ENCODE measurements at places on chromosomes 11 and 22.

DNA sequence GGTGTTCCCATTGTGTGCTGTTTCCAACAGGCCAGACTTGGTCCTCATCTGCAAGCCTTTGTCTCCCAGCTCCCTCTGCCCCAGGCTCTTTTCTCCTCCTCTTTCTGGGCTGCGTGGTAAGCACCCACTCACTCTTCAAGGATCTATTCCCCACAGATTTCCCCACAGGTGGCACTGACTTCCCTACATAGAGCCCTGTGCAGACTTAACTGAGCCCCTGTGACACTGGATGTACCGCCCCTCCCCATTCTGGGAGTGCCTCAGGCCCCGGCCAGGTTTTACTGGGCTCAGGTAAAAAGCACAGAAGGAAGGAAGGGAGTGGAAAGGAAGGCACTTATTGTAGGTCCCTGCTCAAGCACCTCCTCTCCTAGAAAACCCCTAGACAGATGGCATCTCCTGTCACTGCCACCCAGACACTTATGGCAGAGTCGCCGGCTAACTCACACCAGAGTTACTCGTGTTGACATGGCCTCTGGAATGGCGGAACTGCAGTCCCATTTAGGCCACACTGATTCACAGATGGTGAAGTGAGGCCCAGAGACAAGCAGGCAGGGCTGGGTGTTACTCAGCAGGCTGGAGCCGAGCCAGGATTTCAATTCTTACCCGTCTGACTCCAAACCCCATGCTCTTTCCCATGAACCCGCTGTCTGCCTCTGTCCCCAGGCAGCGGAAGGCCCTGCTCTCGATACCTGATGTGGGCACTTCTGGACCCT is 47.2 kb downstream of the LRRC32 start:
- DNase-seq: no peak

DNA sequence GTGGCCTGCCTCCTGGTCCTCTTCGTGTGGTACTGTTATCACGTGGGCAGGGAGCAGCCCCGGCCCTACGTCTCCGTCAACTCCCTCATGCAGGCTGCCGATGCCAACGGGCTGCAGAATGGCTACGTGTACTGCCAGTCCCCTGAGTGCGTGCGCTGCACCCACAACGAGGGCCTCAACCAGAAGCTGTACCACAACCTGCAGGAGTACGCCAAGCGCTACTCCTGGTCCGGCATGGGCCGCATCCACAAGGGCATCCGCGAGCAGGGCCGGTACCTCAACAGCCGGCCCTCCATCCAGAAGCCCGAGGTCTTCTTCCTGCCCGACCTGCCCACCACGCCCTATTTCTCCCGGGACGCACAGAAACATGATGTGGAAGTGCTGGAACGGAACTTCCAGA is 4.7 kb downstream of the ASPHD2 start:
- DNase-seq: no peak

DNA sequence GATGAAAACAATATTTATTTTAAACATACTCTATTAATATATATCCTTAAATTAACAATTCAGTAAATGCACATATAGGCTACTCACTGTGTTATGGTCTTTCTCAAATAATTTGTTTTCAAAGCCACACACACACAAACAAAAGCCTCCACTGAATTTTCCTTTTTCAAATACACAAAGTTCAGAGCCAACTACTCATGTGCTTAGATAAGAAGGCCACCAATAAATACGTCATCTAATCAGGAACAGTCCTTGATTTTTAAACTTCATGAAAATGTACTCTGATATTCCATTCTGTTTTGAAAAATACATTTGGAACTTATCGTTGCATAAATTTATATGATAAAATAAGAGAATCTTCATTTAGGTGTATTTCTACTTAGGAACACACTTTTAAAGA is 26.0 kb downstream of the KBTBD3 start:
- no peak for DNase-seq

GRCh38 chr22:19396934-19397733 is 34.4 kb downstream of the HIRA start:
- no peak for DNase-seq

Data from stimulated activated CD4-positive, alpha-beta T cell treated with anti-CD3 and anti-CD28 coated beads, Interleukin-1b, Interleukin-23, amount 100 ng/mL, for 4 hours (primary cell).